ENCODE measurements at places on chromosomes 12 and 14.

DNA sequence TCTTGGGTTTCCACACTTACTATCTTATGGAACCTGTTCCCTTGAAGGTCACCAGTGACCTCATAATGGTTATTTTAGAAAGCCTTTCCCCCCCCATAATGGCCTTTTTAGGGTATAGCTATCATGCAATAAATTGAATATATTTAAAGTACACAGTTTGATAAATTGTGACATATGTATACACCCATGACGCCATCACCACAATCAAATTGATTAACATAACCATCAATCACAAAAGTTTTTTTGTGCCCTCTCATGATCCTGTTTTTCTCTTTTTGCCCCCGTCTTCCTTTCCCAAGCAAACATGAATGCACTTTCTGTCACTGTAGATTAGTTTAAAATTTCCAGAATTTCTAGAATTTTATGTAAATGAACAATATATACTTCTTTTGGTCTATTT, 28.7 kb upstream of the OR4E1 start:
- DNase-seq, result no peak

- DNase-seq, result no peak
These were observed 59.9 kb downstream of the DDHD1 start for GRCh38 chr14:53093206-53093605.

DNA sequence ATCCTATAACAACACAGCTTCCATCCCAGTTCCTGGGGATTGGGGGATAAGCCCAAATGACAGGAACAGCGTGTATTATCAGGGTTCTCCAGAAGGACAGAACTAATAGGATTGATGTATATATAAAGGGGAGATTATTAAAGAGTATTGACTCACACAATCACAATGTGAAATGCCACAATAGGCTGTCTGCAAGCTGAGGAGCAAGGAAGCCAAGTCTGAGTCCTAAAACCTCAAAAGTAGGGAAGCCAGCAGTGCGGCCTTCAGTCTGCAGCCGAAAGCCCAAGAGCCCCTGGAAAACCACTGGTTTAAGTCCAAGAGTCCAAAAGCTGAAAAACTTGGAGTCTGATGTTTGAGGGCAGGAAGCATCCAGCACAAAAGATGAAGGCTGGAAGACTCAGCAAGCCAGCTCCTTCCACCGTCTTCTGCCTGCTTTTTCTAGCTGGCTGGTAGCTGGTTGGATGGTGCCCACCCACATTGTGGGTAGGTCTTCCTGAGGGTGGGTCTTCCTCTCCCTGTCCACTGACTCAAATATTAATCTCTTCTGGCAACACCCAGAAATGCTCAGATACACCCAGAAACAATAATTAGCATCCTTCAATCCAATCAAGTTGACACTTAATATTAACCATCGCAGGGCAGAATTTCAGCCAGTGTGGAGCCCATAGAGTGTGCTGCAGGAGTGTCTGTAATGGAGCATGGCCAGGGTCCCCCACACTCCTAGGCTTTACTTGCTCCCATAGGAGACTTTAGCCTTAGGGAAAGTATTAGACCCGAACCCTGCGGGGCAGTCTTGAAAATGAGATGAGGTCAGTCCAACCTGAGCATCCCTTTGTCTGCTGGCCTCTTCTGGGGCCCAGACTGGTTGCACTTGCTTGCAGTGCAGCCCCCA, 111.1 kb downstream of the SINHCAF start:
- DNase-seq, result no peak

- no peak for DNase-seq
These were observed 281.0 kb upstream of the RGS6 start for GRCh38 chr14:71651228-71651627.

DNA sequence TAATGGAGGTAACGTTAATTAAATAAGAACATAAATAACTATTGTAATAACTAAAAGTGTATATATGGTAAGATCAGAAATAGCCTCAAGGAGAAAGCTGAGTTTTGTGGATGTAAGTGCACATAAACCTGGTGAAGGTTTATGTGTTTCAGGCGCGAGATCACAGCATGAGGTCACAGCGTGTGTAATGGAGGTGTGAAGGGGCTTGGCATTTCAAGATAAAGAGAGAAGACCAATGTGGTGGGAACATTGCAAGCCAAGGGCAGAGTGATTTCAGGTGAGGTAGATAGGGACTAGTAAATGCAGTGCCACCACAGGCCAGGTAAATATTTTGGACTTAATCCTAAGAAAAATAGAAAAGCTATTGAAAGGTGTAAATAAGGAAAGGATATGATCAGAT, 21.7 kb upstream of the KICS2 start:
- no peak for DNase-seq

GRCh38 chr14:64604001-64604400, 54.2 kb downstream of the PPP1R36 start:
- DNase-seq, result no peak

DNA sequence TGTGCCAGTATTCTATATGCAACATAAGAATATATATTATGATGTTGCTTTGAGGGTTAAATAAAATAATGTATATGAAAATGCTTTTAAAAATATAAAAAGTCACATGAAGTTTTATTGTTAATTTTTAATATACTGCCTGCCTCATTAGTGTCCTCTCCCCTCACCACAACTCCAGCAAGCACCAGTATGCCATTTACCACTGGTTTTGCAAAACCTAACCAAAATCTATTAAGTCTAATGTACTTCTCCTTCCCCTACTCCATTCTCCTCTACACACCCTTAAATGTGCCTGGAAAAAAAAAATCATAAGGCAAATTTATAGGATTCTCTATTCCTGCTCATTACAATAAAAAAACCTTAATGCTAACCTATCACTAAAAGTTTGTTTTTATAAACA, 24.0 kb upstream of the GNG2 start:
- no peak for DNase-seq
